ENCODE measurements at places on chromosomes 6 and 20. TPM values are rescaled to one million over a fixed set of nuclear protein-coding genes. Genes with fewer than 3 reads are reported as not detected.

ALDH8A1 gene
- 4.4 TPM for total RNA-seq

DNA sequence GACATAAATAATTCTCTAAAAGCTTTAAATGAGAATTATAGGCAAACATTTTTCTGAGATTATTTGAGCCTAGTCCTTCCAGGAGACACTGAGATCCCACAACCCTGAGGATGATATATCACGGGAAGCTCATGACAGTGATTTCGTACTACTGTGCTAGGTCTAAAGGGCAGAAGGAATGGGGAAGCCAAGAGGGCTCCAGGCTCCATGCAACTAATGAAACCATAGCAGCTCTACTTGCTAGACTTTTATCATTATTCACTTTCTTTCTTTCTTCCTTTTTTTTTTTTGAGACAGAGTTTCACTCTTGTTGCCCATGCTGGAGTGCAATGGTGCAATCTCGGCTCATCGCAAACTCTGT, 57.3 kb upstream of the SGK1 start:
- ATAC-seq: no peak

DNA sequence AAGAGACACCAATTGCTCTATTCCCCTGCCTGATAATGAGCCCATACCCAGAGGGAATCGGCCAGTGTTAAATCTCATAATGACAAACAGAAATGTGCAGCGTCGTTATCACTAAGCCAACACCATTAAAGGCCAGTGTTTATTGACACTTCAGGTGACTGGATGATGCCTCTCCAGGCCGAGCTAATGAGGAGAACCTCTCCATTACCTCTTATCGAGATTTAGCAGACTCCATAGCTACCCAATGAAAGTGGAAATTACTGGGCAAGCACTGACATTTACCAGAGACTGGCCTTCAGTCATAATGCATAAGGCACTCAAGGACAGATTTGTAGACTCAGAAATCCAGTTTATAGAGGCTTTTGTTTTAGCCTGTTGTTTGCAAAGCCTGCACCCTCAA, 669.5 kb downstream of the MAFB start:
- no peak for ATAC-seq

GRCh38 chr6:167392631-167393316, 67.9 kb downstream of the TTLL2 start:
- ATAC-seq: no peak

DNA sequence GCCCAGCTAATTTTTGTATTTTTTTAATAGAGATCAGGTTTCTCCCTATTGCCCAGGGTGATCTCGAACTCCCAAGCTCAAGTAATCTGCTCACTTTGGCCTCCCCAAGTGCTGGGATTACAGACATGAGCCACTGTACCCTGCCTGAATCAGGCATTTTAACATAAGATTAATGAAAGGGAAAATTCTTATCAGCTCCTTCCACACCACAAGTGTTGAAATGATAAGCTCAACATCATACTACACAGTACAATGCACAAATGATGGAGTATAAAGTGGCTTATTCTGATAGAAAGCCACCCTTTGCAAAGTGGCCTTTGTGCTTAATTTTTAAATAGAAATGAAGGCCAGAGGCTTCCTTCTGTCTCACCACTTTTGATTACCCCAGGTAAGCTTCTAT, 71.3 kb upstream of the MCHR2 start:
- ATAC-seq: no peak

- ATAC-seq: no peak
These were observed 176.2 kb upstream of the CNR1 start for GRCh38 chr6:88342336-88342735.

DNA sequence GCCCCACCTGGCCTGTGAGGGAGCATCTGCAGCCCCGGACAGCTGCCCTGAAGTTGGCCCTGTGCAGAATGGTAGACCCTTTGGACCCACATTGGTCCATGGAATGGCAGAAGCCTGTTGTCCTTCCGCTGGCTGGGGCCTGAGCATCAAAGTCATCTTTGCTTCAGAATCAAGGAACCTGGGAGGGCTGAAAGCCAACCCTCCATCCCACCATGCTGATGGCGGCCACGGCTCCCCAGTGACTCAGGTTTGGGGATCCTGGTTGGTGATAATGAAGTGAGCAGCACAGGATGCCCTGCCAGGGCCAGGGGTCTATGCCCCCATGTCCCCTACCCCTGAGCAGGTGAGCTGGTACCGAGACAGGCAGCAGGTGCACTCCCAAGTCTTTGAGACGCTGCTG, 52.8 kb downstream of the YTHDF1 start:
- ATAC-seq: no peak

DNA sequence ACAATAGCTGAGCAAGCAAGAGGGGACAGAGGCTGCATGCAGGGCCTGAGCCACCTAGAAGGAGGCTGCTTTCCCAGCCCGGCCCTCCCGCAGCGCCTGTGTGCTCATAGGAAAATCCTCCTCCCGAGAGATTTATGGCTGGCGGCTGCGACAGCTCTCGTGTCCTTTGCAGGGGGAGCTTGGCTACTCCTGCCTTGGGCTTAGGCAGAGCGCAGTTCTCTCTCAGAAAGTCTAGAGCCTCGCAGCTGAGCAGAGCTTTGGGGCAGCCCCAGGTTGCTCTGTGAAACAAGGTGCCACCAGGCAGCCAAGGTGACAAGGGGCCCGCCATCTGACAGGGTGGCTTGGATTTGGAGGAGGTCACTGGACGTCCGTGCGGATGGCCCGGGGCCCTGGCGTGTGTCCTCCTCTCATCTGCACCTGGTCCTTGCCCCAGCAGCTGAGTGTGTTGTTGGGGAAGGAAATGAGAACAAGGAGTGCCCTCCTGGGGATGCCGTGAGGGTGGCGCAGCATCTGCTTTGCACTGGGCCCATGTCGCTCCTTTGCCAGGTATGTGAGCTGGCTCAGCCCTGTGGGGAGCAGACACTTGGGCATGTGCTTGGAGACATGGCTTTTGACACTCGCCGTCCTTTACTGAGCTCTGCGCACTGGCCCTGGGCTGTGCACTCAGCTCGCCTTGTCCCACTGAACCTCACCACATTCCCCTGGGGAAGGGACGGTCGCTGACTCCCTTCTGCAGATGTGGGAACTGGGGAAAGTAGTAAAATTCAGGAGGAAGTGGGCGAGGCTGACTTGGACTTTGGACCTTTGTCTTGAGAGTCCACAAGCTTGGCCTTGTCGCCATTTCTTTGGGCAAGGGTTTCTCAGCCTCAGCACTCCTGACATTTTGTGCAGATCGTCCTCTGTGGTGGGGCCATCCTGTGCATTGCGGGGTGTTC, 41.9 kb downstream of the EDN3 start:
- no peak for ATAC-seq

DNA sequence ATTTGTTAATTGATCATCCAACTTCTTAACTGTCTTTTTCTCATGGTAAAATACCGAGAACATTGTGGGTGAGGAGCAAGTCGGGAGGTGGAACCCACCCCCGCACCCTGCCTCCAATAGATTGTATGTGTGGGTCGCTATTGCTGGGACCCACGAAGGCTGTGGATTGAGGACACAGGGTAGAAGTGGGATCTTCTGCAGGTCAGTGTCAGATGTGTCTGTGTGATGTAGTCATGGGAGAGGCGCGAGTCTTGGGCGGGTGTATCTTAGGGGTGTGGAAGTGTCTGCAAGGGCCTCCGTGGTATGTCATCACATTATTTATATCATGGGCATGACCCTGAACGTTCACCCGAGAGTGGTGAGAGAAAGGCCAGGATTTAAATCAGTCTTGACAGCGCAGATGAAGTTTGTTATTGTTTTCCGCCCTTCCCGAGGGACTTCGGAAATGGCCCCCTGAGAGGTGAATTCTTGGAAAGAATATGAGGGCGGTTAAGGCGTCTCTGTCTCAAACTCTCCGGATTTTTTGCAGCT, 472 bp upstream of the PAQR8 start:
- ATAC-seq: peak; percentile 21

GRCh38 chr6:125791151-125791819, 525 bp downstream of the NCOA7 start:
- peak; percentile 23 for ATAC-seq

- ATAC-seq: no peak
These were observed 81.4 kb upstream of the SCGN start for GRCh38 chr6:25570578-25570977.

- ATAC-seq: no peak
These were observed 33.3 kb upstream of the EZR start for GRCh38 chr6:158852312-158853071.
